Astrocyte (in vitro differentiated cells and primary cell): ENCODE measurements at places on chromosomes 11 and 22. TPM values are rescaled to one million over a fixed set of nuclear protein-coding genes. Genes with fewer than 3 reads are reported as not detected.

The PNPLA3 gene
- 8.3 and 10.8 TPM in 2 replicates for total RNA-seq

The FERMT3 gene
- 1.3 and 1.6 TPM in 2 replicates for total RNA-seq

DNA sequence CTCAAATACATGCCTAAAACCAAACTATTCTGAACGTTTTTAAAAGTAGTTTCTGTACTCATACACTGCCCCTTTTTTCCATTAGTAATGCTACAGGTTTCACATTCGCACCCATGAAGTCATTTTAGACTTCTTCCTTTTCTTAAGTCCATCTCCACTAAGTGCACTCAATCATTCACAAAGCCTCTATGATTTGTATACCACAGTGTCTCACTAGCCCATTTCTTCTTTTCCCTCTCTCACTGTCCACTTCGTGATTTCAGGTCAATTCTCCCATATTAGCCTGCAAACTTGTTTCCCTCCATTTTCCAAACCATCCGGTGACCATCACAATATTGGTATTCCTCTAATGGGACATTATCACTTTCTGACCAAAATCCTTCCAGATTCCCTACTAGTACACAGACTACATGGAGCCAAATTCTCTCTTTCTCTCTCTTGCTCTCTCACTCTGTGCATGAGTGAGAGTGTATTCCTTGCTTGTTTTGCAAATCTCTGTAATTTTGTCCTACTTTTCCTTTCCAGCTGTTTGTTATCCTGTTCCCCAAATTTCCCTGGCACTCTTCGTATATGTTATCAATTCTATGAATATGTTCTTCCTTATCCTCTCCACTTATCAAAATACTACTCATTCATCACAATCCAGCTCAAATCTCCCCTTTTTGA is 3.4 kb upstream of the ZC3H12C start:
- H3K36me3 ChIP-seq, result no peaks in the 10 kb centered on the region
- no peaks in the 10 kb centered on the region for H3K4me1 ChIP-seq
- no peaks in the 10 kb centered on the region for H3K27me3 ChIP-seq

The GAB2 gene
- total RNA-seq, result 10.5 and 18.2 TPM in 2 replicates

GRCh38 chr11:130520271-130520671 is 71.8 kb downstream of the ADAMTS15 start:
- peaks cover 25% of the 10 kb centered on the region for H3K4me1 ChIP-seq
- H3K36me3 ChIP-seq, result no peaks in the 10 kb centered on the region
- DNase-seq, result no peak
- no peak overlapping the region for H3K4me3 ChIP-seq
- no peak overlapping the region for H3K27ac ChIP-seq

DNA sequence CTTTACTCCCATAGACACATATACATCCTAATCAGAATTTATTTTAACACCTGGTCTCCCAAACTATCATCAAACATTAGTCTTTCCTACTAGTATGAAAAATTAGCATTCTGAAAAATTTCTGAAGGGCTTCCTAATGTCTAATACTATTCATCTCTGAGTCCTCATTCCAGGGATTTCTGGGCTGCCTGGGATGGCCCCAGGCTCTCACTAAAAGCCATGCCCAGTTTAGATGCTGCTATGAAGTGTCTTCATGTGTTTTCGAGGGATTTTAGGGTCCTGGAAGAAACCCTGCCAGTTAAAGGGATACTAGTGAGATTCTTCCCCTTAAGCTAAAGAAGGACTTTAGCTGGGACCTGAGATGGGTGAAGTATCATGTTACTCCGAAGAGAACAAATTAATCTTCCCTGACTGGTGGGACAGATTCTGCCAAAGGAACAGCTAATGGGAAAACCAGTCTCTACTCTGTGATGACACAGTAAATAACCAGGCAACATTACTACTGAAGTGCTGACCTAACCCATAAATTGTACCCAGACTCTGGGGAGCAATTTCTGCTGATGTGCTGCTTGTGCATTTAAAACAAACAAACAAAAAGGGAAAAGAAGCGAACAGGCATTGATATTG is 342.6 kb downstream of the SOX6 start:
- no peak overlapping the region for H3K27ac ChIP-seq
- no peaks in the 10 kb centered on the region for H3K36me3 ChIP-seq
- no peaks in the 10 kb centered on the region for H3K4me1 ChIP-seq

DNA sequence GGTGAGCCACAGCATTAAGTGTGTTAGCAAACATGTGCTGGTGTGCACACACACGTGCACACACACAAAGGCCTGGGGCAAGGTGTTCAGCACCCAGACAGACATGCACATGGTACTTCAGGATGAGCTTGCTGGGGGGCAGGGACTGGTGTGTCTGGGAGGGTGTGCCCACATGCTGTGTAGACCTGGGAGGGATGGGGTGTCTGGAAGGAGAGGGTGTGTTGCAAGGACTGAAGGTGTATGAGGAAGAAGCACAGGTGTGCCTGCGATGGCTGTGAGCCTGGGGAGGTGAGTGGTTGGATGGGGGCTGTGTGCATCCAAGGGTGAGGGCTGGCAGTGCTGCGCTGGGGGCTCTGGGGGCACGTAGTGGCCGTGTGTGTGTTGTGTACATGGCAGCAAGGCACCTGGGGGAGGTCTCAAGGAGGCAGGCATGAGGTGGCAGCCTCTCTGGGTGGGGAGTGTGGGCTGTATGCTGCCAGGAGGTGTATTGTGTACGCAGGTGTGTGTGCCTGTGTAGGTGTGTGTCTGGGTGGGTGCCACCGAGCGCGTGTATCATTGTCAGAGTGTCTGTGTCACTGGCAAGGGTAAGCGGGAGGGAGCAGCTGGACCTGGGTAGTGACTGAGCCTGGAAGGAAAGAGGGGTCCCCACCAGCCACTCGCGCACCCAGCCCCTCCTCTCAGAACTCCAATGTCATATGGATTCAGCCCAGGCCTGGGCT is 2.2 kb downstream of the NRXN2 start:
- H3K36me3 ChIP-seq, result no peaks in the 10 kb centered on the region
- H3K27ac ChIP-seq, result no peak overlapping the region
- H3K4me1 ChIP-seq, result peaks cover 3% of the 10 kb centered on the region
- DNase-seq, result no peak
- H3K4me3 ChIP-seq, result no peak overlapping the region

DNA sequence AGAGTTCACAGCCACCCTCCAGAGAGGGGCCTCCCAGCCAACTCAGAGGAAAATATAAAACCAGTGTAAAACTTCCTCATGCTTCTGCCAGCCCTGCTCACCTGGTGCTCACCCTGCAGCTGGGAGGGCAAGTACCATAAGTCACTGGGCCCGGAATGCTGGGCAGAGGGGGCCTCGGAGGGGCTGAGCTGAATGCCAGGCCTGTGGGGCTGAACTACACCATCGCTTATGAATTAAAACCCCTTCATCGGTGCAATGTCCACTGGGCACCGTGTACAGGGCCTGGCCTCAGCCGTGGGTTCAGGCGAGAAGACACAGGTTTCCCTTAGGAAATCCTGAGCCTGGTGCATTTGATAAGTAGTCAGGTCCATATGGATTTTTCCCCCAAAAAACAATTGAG is 828.6 kb downstream of the TBC1D22A start:
- H3K4me3 ChIP-seq, result no peak overlapping the region
- no peaks in the 10 kb centered on the region for H3K27me3 ChIP-seq
- H3K36me3 ChIP-seq, result no peaks in the 10 kb centered on the region
- H3K4me1 ChIP-seq, result no peaks in the 10 kb centered on the region

DNA sequence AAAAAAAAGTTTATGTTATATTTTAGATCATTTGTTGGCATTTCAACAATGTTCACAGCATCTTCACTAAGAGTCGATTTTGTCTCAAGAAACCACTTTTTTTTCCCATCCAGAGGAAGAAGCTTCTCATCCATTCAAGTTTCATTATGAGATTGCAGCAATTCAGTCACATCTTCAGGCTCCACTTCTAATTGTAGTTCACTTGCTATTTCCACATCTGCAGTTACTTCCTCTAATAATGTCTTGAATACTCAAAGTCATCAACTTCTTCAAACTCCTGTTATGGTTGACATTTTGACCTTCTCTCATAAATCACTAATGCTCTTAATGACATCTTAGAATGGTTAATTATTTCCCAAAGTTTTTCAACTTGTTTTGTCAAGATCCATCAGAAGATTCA is 61.3 kb upstream of the CHORDC1 start:
- no peaks in the 10 kb centered on the region for H3K4me1 ChIP-seq
- no peaks in the 10 kb centered on the region for H3K27me3 ChIP-seq
- H3K27ac ChIP-seq, result no peak overlapping the region
- no peaks in the 10 kb centered on the region for H3K36me3 ChIP-seq

The GSTT2B gene
- total RNA-seq, result 4.2 and 4.9 TPM in 2 replicates

- no peak overlapping the region for H3K27ac ChIP-seq
- no peak overlapping the region for H3K4me3 ChIP-seq
- no peaks in the 10 kb centered on the region for H3K27me3 ChIP-seq
- H3K4me1 ChIP-seq, result peaks cover 6% of the 10 kb centered on the region
- no peak for DNase-seq
Measured at GRCh38 chr11:75801362-75802020, 13.5 kb upstream of the UVRAG start.

GRCh38 chr11:10670099-10670498 is 23.5 kb downstream of the IRAG1 start:
- no peak overlapping the region for H3K4me3 ChIP-seq
- no peaks in the 10 kb centered on the region for H3K36me3 ChIP-seq
- no peak overlapping the region for H3K27ac ChIP-seq
- H3K27me3 ChIP-seq, result no peaks in the 10 kb centered on the region
- no peak for DNase-seq
- H3K4me1 ChIP-seq, result peaks cover 22% of the 10 kb centered on the region

- H3K4me1 ChIP-seq, result peaks cover 34% of the 10 kb centered on the region
- no peaks in the 10 kb centered on the region for H3K27me3 ChIP-seq
- no peaks in the 10 kb centered on the region for H3K36me3 ChIP-seq
Measured at GRCh38 chr11:94926271-94926625, 47.1 kb downstream of the CWC15 start.

- H3K36me3 ChIP-seq, result peaks cover 2% of the 10 kb centered on the region
- no peak overlapping the region for H3K27ac ChIP-seq
- DNase-seq, result no peak
- peaks cover 24% of the 10 kb centered on the region for H3K4me1 ChIP-seq
- no peaks in the 10 kb centered on the region for H3K27me3 ChIP-seq
- no peak overlapping the region for H3K4me3 ChIP-seq
Measured at GRCh38 chr11:3837793-3838192, 3.0 kb downstream of the RHOG start.

The KDM4D gene
- 0.72 and 0.93 TPM in 2 replicates for total RNA-seq

The CTR9 gene
- 29.3 and 36.0 TPM in 2 replicates for total RNA-seq

GRCh38 chr11:7538466-7539454 is 25.0 kb downstream of the PPFIBP2 start:
- no peaks in the 10 kb centered on the region for H3K36me3 ChIP-seq
- H3K27ac ChIP-seq, result no peak overlapping the region
- no peak overlapping the region for H3K4me3 ChIP-seq
- H3K4me1 ChIP-seq, result no peaks in the 10 kb centered on the region
- DNase-seq, result no peak

The MPPED2 gene
- 1.1 and 1.6 TPM in 2 replicates for total RNA-seq

The CCDC15 gene
- total RNA-seq, result 0.75 and 1.0 TPM in 2 replicates

GRCh38 chr22:50528682-50529415 is 963 bp downstream of the TYMP start:
- H3K4me3 ChIP-seq, result no peak overlapping the region
- H3K36me3 ChIP-seq, result no peaks in the 10 kb centered on the region
- DNase-seq, result no peak
- H3K27me3 ChIP-seq, result peaks cover 30% of the 10 kb centered on the region

The MPEG1 gene
- total RNA-seq, result not detected in 2 replicates

The IFITM1 gene
- total RNA-seq, result 526 and 631 TPM in 2 replicates

The SAA2 gene
- total RNA-seq, result not detected in 2 replicates

The SCO2 gene
- 1.8 and 5.5 TPM in 2 replicates for total RNA-seq

The GP1BB gene
- total RNA-seq, result 0.95 and 2.8 TPM in 2 replicates

The GGT5 gene
- total RNA-seq, result 0.64 and 0.89 TPM in 2 replicates
